ENCODE measurements at places on chromosomes 7 and 10. TPM values are rescaled to one million over a fixed set of nuclear protein-coding genes. Genes with fewer than 3 reads are reported as not detected.

The MCM10 gene
- 53.2 TPM for total RNA-seq

The POU6F2 gene
- 0.14 TPM for total RNA-seq

The FAM237B gene
- not detected for total RNA-seq

The SPDYE2 gene
- not detected for total RNA-seq

- no peaks in the 10 kb centered on the region for H3K27me3 ChIP-seq
- H3K4me3 ChIP-seq, result peak overlapping the region; percentile 66
- peak overlapping the region; percentile 94 for H3K27ac ChIP-seq
- no peak for DNase-seq
- H3K4me1 ChIP-seq, result peaks cover 17% of the 10 kb centered on the region
Observed at GRCh38 chr10:117830787-117831212, 215.9 kb downstream of the RAB11FIP2 start.

- no peaks in the 10 kb centered on the region for H3K4me1 ChIP-seq
- H3K27ac ChIP-seq, result no peak overlapping the region
- peaks cover 5% of the 10 kb centered on the region for H3K27me3 ChIP-seq
- no peak overlapping the region for H3K4me3 ChIP-seq
Observed at GRCh38 chr7:113412410-113412809, 294.1 kb upstream of the SMIM30 start.

GRCh38 chr10:52313256-52313932 is 687 bp upstream of the DKK1 start:
- DNase-seq, result no peak
- peak overlapping the region; percentile 16 for H3K4me3 ChIP-seq
- peaks cover 5% of the 10 kb centered on the region for H3K36me3 ChIP-seq
- no peak overlapping the region for H3K27ac ChIP-seq
- peaks cover 60% of the 10 kb centered on the region for H3K27me3 ChIP-seq

GRCh38 chr10:104922810-104923209 is 281.7 kb downstream of the SORCS3 start:
- H3K4me3 ChIP-seq, result no peak overlapping the region
- no peak overlapping the region for H3K27ac ChIP-seq
- no peak for DNase-seq
- no peaks in the 10 kb centered on the region for H3K27me3 ChIP-seq
- no peaks in the 10 kb centered on the region for H3K4me1 ChIP-seq

All from activated T-cell treated with anti-CD3 and anti-CD28 coated beads, Interleukin-2, amount 50 U/mL, for 72 hours (primary cell).